ENCODE measurements at places on chromosomes 6 and 20.

DNA sequence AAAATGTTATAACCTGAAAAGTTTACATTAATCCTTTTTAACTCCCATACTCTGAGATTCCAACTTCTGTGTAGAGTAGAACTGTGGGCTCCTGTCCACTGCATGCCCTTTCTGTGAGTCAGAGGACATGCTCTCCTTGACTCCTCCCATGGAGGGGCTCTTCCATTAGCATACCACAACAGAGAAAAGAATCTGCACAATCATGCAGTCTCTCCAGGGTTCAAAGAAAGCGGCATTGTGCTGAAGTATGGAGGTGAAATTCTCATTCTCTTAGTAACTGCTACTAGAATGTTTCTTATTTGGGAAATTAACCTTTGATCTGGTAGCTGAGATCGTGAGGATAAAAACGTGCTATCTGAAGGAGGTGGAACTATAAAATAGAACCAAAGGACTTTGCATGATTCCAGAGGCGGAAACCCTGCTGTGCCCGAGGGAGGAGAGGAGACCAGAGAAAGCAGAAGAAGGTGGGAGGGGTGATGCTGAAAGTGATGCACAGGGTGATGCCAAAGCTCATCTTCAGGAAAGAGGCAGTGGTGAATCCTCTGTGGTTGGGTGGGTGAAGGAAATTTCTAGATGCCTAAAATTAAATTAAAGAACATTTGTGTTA is 202.2 kb upstream of the PCSK2 start:
- no peak for DNase-seq

- DNase-seq = no peak
Measured at GRCh38 chr6:30612687-30613248, 4.3 kb downstream of the PPP1R10 start.

GRCh38 chr6:74867291-74867690 is 338.6 kb downstream of the COL12A1 start:
- no peak for DNase-seq

DNA sequence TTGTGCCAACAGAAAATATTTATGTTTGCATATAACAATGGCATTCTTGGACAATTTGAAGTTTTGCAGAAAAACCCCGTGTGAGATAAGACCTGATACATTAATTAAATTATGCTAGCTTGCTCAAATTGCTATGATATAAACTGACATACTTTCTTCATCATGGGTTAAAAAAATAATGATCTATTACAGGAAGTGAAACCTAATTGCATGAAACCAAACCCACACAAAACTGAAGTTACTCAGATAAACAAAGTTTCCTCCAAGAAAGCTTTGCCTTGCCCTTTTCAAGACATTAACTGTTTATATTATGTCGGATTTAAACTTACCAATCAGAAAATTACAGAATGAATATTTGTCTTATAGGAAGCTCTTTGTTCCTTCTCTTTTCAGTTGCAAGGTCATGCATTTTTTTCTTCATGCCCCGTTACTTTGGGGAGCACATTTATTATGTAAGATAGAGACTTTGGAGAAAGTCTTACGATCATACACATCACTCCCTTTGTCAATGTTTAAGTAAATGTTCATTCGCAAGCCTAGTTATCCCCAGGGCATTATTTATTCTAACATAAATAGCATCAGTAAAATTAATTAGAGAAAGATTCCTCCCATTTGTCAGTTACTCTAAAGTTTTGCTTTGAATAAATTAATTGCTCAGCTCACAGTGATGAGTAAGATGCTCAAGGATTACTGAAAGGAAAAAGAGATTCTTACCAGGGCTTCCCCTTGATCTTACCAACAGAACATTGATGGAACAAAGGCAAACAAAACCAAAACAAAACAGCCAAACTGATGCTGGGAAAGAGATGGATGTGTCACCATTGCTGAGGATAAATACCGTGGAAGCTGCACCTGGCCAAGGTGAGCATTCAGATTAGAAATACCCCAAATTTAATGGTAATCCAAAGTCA is 14.8 kb upstream of the TMEM244 start:
- DNase-seq = no peak

DNA sequence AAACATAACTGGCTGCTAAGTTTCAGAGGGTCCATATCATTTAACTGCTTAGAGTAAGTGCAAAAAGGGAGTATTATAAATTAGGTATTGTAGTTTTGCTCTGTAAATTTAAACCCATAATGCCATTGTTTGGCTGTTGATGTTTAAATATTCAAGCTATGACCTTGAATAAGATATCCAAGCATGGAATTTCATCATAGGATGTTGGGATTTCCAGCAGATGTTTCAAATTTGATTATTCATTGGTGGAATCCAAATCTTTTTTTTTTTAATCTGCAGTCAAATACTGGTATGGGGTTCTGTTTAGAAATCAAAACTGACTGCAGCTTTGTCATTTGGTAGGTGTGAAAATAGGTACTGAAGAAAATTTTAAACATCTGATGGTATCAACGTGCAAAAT is 161.0 kb downstream of the KHDC1L start:
- no peak for DNase-seq

- DNase-seq = no peak
Measured at GRCh38 chr6:340991-341827, 48.9 kb downstream of the DUSP22 start.

DNA sequence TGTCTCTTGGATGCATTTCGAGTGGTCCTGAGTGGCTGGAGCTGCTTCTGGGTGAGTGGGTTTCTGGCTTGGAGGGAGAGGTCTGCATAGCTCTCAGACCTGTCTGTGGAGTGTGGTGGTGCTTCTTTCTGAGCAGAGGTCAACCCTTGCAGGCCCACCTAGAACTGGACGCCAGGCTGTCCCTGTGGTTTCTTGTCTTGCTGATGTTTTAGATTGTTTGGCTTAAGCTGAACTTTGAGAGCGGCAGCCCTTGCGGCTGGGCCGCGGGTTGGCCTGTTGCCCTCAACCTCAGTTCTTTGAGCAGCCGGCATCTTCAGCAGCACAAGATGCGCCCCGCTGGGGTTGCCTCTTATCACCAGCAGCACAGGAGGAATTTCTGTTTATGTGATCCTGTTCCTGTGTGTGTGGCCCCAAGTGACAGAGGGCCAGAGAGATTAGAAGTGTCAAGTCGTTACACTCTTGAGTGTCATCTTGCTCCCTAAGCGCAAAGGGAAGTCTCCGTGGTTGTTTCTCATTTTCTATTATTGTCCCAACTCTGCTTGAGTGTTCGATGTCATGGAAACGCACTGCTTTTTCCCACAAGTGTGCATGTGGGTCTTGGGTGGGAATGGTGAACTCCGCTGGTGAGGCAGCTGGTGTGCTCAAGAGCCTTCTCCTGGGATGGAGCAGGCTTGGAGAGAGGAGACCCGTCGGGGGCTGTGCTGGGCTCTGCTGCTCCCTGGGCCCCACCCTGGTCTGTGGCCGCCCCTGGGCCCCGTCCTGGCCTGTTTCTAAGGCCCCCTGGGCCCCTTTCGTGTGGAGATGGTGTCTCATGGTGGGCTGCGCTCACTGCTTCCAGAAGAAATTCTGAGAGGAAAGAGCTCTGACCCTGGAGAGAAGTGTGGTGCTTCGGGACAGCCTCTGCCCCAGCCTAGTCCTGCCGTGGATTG is 20.1 kb upstream of the SLC22A1 start:
- no peak for DNase-seq

GRCh38 chr20:47305667-47306066 is 50.8 kb downstream of the ZMYND8 start:
- no peak for DNase-seq

DNA sequence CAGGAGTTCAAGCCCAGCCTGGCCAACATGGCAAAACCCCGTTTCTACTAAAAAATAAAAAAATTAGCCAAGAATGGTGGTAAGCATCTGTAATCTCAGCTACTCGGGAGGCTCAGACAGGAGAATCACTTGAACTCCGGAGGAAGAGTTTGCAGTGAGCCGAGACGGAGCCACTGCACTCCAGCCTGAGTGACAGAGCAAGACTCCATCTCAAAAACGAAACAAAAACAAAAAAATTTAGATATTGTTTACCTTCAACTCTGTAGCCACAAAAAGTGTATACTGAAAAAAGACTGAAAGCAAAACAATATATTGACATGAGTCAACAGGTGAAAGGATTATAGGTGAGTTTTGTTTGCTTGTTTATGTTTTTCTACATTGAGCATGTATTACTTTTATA is 30.6 kb upstream of the TAB2 start:
- DNase-seq = no peak

- no peak for DNase-seq
Measured at GRCh38 chr6:3397229-3398164, 59.4 kb downstream of the SLC22A23 start.

DNA sequence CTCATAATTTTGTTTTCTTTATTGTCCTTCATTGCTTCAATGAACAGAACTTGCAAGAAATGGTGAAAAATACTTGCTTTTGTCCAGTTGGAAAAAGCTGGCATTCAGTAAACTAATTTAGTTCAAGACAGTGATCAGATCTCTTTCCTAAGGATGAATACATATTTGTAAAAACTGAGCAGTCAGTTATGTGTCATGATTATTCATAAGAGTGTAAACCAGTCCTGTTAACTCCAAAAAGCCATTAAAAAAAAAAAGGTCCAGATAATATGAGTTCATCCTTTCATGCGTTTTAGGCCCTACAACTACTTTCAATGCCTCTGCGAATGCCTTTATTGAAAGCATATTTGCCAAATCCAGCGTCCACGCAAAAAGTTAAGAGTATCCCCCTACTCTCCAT is 609 bp downstream of the PGM3 start:
- DNase-seq = no peak

DNA sequence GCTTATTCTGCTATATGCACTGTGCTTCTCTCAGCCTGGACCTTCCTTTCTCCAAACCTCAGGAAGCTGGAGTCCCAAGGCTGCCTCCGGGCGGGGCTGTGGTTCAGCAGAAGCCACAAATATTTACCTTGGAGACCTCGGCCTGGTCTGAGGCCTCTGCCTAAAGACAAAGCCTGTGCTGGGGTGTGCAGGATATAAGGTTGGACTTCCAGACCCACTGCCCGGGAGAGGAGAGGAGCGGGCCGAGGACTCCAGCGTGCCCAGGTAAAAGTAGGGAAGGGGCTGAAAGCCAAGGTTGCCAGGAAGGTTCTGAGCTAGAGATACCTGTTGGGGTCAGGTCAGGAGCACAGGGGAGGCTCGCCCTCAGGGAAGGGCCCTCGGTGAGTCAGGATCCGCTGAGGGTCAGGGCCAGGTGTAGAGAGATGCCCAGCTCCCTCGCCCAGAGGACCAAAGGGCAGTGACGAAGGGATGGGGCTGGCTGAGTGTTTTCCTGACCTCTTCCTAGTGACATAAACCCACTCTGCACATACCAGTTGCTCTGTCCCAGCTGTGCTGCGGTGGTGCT is at the start of gene BPIFB1:
TSS of gene BPIFB1 (plus strand) at position 224 of the 565 bp plus-strand sequence. CDS start 2,860 bp downstream, outside the sequence.
- DNase-seq = no peak

DNA sequence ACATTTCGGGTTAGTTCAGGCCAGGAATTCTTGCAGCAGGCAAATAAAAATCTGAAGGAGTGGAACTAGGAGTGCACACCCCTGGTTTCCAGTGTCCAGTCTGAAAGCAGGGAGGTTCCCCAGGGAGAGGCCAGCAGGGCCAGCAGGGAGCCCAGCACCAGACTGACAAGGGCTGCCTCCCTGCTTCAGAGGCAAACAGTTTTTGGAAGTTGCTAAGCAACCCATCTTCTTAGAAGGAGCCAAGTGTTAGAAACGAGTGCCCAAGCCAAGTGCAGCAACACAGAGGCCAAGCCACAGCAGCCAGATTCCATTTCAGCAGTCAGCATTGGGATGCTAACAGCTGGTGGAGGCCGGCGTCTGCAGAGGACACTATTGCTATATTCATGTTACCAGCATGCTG is 179.1 kb downstream of the SYNDIG1 start:
- no peak for DNase-seq

DNA sequence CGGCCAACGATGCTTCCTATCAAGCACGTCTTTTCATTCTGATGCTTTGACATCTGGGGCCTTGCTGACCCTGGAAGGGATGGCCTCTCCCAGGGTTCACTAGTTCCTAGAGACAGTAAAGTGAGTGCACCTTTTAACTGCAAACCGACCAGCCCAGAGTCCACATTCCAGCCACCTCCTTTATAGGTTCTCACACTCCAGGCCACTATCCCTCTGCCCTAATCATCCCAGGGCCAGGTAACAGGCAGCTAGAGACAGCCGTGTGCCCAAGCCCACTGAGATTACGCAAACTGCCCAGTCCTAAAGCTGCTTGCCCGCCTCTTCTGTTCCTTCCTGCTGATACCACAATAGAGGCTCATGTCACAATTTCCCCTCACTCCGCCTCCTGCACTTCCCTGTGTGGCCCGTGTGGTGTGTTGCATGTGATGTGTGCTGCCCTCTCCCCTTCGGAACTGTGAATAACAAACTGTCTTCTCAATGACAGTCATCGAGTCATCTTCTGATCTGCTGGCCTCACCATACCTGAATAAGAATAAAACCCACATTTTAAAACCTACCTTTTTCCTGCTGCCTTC is 123.7 kb upstream of the EXOC2 start:
- no peak for DNase-seq

- no peak for DNase-seq
Measured at GRCh38 chr6:9646342-9647070, 768.4 kb downstream of the TFAP2A start.

- DNase-seq = no peak
Measured at GRCh38 chr6:26295691-26296555, 69.1 kb upstream of the BTN3A2 start.

DNA sequence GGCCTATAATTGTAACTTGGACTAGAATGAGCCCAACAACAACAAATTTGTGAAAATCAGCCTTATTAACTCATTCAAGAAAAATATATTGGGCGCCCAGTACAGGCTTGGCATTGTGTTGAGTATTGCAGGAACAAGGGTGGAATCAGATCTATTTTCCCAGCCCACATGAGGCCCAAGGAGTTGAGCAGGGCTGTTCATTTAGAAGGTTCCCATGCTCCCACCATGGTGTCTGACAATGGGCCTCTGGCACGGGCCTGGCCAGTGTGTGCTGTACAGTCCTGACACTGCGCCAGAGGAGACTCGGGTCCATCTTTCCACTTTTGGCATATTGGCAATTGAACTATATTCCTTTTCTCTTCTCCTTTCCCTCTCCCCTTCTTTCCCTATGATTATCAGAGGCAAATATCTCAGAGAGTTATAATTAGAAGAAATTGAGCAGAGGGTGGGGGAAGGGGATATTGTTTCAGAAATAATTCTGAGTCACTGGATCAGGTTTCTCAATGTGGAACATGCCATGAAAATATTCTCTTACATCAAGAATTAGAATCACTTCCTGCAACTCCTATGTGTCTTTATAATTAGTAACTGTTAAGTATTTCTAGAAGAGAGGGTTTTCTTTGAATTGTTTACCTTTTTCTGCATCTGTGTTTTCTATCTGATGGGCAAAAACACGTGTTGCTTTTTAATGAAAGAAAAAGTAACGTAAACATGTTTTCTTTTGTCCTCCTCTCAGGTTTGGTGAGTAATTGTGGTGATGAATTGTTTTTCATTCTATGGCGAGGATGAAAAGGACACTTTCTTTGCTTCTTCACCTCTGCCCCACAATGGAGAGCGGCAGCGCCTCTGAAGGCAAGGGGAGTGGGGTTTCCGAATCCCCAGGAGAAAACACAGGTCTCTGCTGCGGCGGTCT is 209.4 kb downstream of the FOXA2 start:
- no peak for DNase-seq

GRCh38 chr6:147741389-147741788 is 232.9 kb downstream of the SAMD5 start:
- no peak for DNase-seq

Data from renal cortex interstitium (tissue), 15 donors.